ENCODE measurements at places on chromosomes 2 and 18.

GRCh38 chr2:218745559-218746469, 35.2 kb downstream of the TTLL4 start:
- peak; percentile 81 for DNase-seq

DNA sequence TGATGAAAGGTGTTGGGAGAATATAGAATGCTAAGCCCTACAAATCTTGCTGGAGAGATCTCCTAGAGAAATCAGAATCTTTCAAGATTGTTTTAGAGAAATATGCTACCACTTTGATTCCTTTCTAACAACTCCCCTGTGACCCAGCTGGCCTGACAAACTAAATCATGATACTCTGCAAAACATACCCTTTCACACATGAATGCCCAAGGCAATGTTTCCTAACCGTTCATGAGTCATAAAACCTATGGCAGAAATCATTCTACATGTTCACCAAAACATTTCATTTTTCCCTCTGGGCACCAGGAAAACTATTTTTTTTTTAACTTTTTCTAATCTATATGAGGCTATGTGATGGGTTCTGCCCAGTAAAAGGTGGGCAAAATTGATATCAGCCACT, 77.8 kb upstream of the SETBP1 start:
- no peak for DNase-seq

- DNase-seq: no peak
Measured at GRCh38 chr18:45046961-45047360, 366.3 kb downstream of the SETBP1 start.

- no peak for DNase-seq
Measured at GRCh38 chr2:16034151-16034974, 94.0 kb downstream of the MYCN start.

DNA sequence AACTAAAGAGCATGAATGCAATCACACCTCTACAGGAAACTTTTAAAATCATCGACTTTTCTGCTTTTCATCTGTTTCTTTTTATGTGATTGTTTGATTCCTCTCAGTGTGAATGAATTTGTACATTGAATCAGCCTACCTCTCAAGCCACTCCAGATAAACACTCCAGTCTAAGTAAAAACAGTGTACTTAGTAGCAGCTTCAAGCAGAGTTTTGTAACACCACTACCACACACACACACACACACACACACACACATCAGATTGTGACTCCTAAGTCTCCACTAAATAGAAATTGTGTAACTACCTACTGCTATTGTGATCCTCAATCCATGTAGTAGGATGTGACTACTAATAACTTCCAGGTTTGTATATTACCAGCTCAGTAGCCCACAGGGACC, 65.3 kb upstream of the EPB41L5 start:
- DNase-seq: no peak

GRCh38 chr2:226334981-226335720, 464.5 kb downstream of the IRS1 start:
- DNase-seq: no peak

DNA sequence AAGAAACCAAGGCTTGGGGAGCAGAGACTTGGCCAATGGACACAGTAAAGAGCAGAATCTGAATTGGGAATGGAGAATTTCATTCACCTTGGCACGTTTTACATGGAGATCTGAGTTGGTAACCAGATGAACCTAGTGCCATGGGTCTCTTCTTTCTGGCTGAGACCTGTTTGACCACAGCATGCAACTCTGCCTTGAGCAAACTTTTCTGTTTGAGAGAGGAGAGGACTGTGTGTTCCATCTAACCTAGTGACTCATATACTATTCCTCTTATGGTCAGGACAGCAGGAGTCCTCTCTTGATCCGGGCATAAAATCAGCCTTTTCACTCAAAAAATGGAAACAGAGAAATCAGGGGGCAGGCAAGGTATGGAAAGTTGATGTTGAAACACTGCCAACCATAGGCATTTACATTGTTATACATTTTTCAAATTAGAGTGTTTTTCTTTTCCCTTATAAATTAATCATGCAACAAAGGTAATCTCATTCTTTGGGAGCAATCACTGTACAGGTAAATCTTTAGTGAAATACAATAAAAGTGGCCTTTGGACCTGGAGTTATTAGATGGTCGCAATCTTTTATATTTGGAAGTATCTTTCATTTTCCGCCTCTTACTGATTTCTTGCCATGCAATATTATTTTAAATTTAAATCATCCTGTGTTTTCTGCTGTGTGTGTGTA, 86.7 kb downstream of the NRP2 start:
- no peak for DNase-seq

GRCh38 chr2:76998704-76999103, 523.5 kb downstream of the LRRTM4 start:
- no peak for DNase-seq

DNA sequence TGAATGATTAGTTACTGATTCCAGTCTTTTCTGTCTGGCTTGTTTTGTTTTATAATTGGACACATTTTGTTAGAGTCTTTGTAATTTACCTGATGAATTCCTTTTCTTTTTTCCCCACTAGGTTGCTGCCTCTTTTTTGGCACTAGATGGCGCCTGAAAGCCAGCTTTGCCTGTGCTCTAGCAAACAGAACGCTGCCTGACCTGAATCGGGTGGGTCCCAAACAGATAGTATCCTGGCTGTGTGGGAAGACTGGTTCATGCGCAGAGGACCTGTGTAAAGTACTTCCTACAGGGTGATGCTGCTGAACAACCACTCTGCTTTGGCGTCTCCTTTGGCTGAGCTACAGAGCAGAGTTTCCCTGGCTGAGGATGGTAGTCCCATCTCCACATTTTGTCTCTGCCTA, 288.2 kb downstream of the IKZF2 start:
- DNase-seq: no peak

DNA sequence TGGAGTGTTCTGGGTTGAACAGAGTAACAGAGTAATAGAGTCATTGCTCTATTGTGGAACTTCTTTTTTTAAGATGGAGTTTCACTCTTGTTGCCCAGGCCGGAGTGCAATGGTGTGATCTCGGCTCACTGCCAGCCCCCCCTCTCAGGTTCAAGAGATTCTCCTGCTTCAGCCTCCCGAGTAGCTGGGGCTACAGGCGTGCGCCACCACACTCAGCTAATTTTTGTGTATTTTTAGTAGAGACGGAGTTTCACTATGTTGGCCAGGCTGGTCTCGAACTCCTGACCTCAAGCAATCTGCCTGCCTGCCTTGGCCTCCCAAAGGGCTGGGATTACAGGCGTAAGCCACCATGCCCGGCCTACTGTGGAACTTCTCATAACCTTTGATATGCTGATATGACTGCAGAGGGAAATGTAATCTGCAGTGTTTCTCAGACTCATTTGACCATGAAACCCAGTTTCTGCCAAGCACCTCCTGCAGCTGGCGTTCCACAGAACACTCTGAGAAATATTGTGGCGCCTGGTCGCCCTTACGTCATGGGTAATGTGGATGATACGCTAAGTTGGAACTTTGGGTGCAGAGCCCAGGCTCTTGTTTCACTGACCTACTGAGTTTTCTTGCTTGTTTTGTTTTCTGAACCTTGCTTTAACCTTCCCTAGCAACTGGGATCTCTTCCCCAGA, 213.8 kb downstream of the BCL2 start:
- no peak for DNase-seq

DNA sequence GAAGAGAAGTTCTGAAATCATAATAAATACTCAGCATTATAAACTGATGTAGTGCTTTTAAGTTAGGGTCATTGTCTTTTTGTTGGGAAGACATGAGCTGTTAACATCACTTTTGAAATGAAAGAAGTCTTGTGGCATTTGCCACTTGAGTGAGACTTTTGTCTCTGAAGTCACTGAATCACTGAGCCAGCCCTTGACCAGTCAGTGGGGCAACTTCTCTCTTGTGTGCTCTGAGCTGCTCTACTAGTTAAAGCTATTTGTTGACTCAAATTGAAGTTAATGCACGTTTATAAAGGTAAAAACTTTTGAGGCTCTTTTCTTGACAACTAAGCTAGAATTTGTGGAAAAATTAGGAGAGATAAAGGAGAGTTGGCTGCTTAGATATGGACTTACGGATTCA, 6.7 kb downstream of the WDR43 start:
- no peak for DNase-seq

GRCh38 chr2:179758636-179759035, 102.8 kb downstream of the ZNF385B start:
- no peak for DNase-seq

- no peak for DNase-seq
Measured at GRCh38 chr2:109260886-109261700, 132.1 kb downstream of the SH3RF3 start.
